ENCODE measurements at places on chromosomes 5 and 9. TPM values are rescaled to one million over a fixed set of nuclear protein-coding genes. Genes with fewer than 3 reads are reported as not detected.

DNA sequence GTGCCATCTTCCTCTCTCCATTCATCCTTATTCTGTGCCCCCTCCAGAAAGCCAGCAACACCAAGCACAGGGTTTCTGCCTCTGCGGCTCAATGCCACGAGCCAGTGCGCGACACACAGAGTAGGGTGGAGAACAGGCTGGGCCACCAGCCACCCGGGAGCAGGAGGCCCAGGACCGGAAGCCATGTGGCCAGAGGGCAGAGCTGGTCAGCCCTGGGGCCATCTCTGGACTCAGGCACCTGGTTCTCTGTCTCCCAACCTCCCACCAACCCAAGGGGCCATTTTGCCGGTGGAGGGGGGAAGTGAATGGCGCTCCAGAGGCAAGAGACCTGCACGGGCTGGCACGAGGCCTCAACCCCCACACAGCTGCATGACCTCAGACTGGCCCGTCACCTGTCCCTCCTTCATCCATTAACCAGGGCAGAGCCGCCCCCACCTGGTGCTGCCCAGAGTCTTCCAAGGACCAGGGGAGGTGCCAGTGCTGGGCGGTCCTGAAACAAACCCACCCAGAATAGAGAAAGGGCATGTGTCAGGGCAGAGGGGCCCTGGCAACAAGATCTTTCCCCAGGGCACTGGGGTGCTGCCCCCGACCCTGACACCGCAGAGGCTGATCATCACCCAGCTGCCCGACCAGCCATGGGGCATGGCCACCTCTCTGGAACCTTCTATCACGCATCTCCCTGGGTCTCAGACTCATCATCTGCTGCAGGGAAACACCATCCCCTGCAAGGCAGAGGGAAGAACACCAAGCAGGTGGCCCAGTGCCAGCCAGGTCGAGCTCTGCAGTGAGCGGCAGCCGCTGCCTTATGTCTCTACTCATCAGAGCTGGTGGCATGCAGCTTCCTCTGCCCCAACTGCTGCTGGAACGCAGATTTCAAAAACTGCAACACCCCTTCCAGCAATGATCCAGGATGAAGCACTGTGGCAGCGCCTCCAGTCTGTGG lies 11.9 kb downstream of the VAV2 start:
- DNase-seq = no peak

- no peak for DNase-seq
These were observed 266.8 kb downstream of the ARHGEF28 start for GRCh38 chr5:73892806-73893205.

DNA sequence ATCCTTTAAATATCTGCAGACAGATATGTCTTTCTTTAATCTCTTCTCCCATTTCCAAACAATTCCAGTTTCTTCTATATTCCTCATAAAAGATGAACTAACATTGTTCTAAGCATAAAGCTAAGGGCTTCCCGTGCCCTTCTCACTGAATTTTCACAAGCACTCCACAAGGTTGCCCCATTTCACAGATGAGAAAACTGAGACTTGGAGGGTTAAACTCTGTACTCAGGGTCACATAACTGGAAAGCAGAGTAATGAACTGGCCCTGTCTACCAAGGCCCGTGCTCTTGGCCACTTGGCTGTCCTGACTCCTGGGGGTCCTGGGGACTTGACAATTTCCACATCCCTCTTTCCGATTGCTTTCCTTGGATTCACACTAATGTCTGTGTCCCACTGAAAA lies 25.3 kb downstream of the KLF9 start:
- DNase-seq = no peak

GRCh38 chr9:88198341-88198807 lies 60.1 kb upstream of the SPATA31C2 start:
- no peak for DNase-seq

DNA sequence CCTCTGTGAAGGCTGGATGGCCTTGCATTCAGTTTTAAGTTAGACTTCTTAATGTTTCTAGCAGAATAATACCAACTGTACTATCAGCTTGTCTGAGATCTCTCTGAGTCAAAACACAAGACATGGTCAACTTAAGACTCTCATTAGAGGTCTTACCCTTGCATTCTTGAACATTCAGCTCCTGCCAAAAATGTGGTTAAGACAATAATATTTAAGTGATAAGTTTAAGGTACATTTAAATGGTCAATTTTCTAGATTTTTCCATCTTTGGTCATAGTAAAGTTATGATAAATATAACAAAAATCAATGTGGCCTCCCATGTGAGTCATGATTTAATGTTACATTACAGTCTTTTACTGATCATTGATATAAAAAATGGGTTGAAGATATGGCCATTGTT lies 75.0 kb downstream of the NR2F1 start:
- no peak for DNase-seq

GRCh38 chr9:133874060-133874657 lies 118.0 kb downstream of the VAV2 start:
- DNase-seq = no peak

DNA sequence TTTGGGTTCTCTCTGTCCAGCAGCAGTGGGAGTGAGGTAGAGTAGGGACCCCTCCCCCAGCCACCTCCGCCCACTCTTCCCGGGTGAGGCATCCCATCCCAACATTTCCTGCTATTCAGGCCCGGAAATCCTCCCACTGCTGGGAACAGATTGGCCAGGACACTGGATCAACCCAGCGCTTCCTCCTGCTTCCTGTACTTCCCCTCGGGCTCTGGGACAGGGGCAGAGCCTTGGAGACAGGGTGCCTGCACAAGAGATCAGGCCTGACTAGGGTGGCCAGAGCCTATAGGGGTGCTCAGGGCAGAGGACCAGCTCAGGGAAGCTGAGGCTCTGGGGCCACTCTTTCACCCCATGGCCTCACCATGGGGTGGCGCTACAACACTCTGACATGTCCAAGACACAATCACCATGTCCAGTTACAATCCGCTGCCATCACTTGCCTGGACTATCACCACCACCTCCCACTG lies 14.5 kb downstream of the SH2D3C start:
- no peak for DNase-seq

DNA sequence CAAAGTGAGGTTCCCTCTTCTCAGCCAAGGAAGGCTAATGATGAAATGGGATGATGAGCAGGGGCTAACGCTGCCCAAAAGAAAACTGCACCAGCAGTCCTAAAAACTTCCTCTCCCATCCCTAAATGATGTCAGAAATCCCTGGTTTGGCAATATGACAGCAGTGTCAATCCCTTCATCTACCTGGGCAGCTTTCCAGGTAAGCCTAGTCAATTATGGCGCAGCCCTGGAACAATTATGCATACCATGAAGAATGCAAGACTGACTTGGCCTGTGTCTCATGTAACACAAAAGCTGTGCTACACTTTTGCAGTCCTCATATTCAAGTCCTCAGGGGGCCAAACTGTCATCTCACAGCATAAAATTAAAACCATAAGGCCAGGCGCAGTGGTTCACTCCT lies 7.0 kb downstream of the DMGDH start:
- no peak for DNase-seq

- no peak for DNase-seq
These were observed 16.2 kb downstream of the ROPN1L start for GRCh38 chr5:10457682-10458574.

GRCh38 chr5:172533058-172533398 lies 78.7 kb upstream of the SH3PXD2B start:
- DNase-seq = no peak

GRCh38 chr5:6868171-6868570 lies 154.9 kb downstream of the TENT4A start:
- DNase-seq = no peak

GRCh38 chr5:126720369-126720768 lies 56.6 kb upstream of the LMNB1 start:
- DNase-seq = no peak

DNA sequence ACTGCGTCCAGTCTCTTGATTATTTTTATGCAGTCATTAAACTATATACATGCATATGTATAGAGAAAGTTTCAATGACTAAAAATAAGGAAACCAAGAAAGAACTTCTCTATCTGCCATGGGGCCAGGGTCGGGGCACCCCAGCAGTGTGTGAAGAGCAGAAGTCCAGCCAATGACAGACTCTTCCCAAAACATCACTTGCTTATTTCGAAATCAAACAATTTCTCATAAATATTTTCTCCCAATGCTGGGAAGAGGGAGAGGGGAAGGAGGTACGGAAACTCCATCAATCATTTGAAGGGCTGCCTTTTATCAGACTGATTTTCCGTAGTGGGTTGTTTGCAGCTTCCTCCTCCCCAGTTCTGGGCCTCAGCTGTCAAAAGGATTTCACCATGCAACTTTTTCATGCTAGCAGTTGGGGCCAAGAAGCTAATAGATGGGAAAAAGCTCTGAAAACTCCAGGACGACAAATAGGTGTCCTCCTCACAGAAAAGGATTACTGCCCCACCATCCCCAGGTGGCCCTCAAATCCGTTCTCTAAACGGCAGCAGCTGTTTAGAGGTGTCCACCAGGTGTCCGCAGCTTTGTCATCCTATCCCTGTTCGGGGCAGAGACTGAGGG lies 617 bp upstream of the FPGS start:
- DNase-seq = no peak

GRCh38 chr5:53571403-53571802 lies 11.0 kb downstream of the NDUFS4 start:
- no peak for DNase-seq

GRCh38 chr9:126933334-126933980 lies 18.9 kb downstream of the RALGPS1 start:
- DNase-seq = no peak

DNA sequence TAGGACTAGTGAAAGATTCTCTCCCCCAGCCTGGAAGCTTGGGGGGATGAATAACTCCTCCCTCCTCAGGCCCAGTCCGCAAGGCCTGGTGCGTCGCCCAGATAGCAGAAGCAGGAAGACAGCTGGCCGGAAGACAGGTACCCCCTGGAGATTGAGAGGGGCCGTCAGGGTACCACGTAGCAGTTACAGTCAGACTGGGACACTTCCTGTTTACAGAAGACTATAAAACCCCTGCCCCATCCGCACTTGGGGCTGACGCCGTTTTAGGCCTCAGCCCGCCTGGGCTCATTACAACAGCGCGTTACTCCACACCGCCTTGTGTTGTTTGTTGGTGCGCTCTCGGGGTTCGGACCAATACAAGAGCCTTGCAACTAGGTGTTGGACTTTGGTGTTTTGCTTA lies 15.4 kb downstream of the SEMA6A start:
- no peak for DNase-seq

- DNase-seq = no peak
These were observed 589.2 kb downstream of the PRR16 start for GRCh38 chr5:121053055-121053985.

DNA sequence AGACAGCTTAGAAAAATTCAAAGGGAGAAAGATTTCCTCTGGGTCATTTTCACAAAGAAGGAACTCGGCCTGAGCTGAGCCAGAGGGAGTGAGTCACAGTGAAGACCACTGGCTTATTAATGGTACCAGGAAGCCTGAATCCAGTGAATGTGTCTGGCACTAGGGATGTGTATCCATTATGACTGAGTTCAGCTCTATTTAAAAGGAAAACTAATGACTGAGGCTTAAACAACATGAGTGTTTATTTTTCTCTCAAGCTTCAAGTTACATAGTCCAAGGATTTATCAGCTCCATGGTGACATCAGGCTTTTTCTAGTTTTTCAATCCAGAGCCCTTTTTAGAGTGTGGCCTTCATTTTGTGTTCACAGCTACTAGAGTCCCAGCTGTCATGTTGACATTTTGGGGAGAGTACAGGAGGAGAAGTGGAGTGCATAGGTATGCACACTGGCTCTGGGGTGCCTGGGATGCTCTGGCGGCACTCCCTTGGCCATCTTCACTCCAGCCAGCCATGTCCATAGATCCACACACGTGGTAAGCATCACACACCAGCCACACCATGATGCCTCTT lies 159.5 kb upstream of the ERCC6L2 start:
- DNase-seq = no peak

DNA sequence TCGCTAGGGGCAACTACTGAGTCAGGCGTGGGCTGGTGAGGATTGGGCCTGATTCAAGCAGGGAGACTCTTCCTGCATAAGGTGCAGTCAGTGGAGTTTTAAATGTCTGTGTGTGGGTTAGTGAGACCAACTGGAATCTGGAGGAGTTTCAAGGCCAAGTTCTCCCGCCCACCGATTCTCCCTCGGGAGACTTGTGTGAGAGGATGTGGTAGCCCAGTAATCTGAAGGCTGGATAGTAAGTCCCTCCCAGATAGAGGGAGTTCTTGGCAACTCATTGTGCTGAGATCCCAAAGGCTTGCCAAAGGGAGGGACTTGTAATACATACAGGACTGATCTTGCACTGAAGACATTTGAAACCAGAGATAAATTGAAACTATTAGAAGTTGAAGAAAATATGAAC lies 51.8 kb downstream of the WDR36 start:
- DNase-seq = no peak

DNA sequence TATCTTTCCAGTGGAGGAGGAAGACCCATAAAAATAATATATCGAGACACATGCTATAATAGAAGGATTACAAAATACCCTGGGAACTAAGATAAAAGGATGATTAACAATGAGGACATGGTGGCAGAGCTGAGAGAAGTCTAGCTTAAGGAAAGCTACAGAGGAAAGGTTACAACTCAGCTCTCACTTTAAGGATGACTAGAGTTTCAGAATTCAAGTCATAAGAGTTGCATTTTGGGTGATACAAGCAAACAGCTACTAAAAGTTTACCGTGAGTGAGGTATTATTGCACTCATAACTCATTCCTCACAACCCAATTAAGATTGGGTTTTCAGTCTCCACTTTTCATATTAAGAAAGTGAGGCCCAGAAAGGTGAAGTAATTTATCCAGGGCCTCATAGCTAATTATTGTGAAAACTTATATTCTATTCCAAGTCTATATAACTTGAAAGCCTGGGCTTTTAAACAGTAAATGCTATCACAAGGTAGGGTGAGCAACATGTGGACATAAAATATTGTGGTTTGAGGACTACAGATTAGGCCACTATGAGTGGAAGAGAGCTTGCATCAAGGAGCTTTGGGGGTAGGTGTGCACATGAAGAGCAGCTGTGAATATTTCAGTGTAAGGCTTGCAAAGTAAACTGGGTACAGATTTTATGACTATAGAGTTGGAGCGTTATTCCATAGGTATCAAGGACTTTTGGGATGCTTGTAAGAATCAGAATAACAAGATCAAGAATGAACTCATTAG lies 28.0 kb downstream of the JAKMIP2 start:
- DNase-seq = no peak

DNA sequence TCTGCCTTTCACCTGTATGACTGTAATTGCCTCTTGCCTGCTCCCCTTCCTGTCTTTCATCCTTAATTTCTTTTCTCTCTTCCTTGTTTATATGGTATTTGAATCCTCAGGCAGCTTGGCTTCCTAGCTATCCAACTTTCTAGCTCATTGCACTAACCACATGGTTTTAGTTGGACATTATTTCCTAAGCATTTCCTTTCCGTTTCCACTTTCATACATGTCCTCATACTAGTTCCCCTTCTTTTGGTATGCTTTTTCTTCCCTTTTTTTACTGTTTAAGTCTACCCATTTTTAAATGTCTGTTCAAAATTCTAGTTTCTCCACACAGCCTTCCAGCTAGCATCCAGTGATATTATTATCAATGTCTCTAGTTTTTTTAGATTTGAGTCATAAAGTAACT lies 6.6 kb downstream of the CWC27 start:
- DNase-seq = no peak

GRCh38 chr5:135993880-135994636 lies 34.7 kb upstream of the TGFBI start:
- no peak for DNase-seq

The PLPP7 gene
- total RNA-seq = 5.9 TPM

The PTGDS gene
- total RNA-seq = not detected

The ROPN1L gene
- total RNA-seq = 1.9 TPM

The CDH18 gene
- not detected for total RNA-seq

The OTP gene
- under 0.01 TPM for total RNA-seq

The NPR3 gene
- total RNA-seq = 360 TPM

The SLC45A2 gene
- 0.27 TPM for total RNA-seq

The ADAMTS12 gene
- not detected for total RNA-seq

The CD14 gene
- total RNA-seq = 5.4 TPM

The SLC31A2 gene
- total RNA-seq = 15.1 TPM

The DND1 gene
- total RNA-seq = 0.54 TPM

The INSL6 gene
- total RNA-seq = not detected

All from hematopoietic multipotent progenitor cell (in vitro differentiated cells).